ENCODE measurements at places on chromosomes 5 and 9. TPM values are rescaled to one million over a fixed set of nuclear protein-coding genes. Genes with fewer than 3 reads are reported as not detected.
A peak's percentile ranks its signal among the peaks of the same experiment; 100 is the strongest.

TLX3 gene
- total RNA-seq, result not detected

DNA sequence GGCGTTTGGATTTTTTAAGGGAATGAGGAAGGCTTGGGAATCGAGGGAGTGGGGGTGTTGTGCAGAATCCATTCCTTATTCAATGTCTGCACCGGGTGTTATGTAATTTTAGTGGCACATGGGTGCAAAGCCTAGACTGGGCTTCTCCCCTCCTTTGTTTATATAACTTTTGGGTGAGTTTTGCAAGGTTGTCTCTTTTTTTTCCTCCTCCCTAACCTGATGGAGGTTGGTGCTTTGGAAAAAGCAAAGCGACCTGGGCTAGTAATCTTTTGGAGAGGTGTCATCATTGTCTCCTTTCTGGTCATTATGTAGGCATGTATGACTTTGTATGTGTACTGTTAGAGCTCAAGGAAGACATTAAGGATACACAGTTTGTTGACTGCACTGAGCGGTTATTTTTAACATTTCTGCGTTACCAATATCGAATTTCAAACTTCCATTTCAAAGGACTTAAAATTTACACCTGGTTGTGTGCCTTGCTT lies 3.1 kb downstream of the SMARCA2 start:
- no peak for DNase-seq

PDE6A gene
- total RNA-seq, result not detected

GRCh38 chr5:7955476-7955875 lies 86.5 kb downstream of the MTRR start:
- DNase-seq, result no peak

SGTB gene
- 23.4 TPM for total RNA-seq

MAP1B gene
- 0.10 TPM for total RNA-seq

TUSC1 gene
- total RNA-seq, result not detected

PTGS1 gene
- 0.54 TPM for total RNA-seq

- peak; percentile 85 for DNase-seq
Measured at GRCh38 chr9:110255463-110256379, 586 bp downstream of the TXN start.

DNA sequence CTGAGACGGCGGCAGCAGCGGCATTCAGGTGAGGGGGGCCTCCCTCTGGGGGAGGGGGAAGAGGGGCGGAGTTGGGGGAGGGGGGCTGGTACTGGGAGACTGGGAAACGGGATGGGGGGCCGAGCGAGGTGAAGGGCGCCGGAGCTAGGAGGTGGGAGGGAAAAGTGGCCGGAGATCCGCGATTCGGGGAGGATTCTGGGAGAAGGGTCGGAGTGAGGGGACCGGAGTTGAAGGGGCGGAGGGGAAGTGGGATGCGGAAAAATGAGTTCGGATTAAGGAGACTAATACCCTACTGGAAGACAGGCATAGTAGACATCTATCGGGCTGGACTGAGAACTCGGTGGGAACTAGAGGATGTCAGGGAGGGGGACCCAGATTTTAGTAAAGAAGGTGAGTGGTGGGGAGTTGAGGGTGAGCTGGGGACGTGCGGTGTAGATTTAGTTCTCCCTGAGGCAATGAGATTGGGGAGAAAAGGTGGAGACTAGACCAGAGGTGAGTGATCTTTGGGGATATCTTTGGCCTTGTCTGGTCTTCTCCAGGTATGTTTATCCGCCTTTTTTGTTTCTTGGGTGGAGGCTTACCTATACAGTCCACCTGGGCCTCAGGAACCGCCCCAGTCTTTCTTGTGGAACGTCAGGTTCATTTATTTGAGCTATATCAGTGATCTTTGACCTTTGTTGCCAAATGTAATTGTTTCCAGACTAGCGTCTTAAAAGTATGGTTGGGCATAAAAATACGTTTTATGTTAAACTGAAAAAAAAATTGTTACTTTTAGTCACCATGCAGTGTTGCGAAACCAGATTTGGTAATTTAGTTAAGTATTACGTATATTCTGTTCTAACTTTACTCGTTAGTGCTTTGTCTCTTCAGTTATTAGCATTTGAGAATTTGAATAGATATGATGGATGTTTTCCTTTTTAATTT lies 632 bp downstream of the UBAP1 start:
- peak; percentile 12 for DNase-seq

DNA sequence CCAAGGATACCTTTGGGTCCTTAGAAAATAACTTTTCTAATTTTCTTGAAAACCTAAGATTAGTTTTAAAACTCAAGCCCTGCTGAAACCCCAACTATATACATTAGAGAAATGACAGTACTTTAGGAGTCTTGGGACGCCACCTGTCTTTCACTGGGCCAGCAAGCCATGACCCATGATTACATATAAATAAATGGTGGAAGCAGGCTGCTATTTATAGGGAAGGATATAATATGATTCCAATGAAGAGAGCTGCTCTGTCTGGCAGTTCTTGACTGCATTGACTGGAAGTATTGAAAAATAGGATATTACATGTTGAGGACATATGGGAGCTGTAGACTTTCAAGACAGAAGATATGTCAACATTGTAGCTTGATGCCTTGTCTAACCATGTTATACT lies 7.3 kb downstream of the JMY start:
- DNase-seq, result no peak

Measured in activated naive CD4-positive, alpha-beta T cell treated with anti-CD3 and anti-CD28 coated beads, Interleukin-2, amount 50 U/mL, for 72 hours (primary cell).